ENCODE measurements at places on chromosomes 7 and 10.
A peak's percentile ranks its signal among the peaks of the same experiment; 100 is the strongest.

DNA sequence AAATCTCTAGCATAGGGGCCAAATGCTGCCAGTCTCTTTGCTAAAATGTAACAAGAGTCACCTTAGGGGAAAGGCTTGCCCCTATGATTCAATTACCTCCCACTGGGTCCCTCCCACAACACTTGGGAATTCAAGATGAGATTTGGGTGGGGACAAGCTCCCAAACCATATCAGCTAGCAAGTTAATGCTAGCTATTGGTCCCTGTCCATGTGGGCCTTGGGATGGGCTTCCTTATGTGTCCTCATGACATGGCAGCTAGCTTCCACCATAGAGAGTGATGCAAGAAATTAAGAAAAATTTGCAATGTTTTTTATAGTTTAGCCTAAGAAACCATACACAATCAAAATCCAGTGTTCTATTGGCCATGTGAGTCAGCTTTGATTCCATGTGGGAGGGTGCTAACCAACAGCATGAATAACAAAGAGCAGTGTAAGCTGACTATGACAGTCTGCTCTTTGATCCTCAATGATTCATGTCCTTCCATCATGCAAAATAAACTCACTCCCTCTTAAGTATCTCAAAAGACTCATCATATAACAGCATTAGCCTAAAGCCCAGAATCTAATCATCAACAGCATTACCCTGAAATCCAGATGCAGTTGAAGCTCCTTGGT is 21.7 kb upstream of the ZNF365 start:
- peak; percentile 44 for DNase-seq

- no peak for DNase-seq
These were observed 1674.9 kb downstream of the REEP3 start for GRCh38 chr10:65196111-65196510.

DNA sequence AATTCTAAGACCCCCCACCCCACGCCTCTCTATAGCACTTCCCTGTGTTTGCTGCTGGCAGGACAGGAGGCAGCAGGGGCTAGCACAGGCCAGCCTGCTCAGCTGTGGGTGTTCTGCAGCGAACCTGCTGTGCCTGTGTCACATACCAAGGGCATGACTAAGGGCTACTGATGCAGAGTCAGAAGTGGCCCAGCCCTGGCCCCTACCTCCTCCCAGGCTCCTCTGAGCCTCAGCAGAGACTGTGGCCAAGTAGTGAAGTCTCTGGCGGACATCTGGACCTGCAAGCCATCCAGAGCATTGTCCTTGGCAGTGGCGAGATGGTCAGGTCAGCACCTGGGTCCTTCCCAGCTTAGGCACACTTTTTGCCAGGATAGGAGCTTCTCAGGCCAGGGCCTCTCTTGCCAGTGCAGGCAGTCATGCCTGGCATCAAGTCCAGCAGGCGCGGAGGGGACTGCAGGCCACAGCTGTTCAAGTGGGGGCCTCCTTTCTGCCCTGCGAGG is 116.3 kb upstream of the RET start:
- no peak for DNase-seq

GRCh38 chr10:108583877-108584276 is 1339.4 kb downstream of the XPNPEP1 start:
- DNase-seq, result no peak

GRCh38 chr7:49772916-49773217 is 571 bp upstream of the VWC2 start:
- no peak for DNase-seq

GRCh38 chr7:37728747-37729146 is 45.2 kb downstream of the GPR141 start:
- DNase-seq, result no peak

DNA sequence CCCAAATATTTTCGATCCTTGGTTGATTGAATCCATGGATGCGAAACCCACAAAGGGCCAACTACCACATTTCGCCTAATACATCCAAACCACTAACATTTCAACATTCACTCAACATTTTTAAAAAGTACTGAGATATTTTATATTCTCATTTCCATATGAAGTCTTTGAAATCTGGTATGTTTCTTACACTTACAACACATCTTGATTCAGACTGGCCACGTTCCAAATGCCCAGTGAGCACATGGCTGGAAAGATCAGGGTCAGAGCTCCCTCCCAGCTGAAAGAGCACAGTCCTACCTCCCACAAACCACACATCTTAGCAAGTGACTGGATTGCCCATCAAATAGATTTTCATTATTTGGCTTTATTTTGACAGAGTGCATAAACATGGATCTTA is 18.9 kb downstream of the NCAPG2 start:
- DNase-seq, result peak; percentile 38

DNA sequence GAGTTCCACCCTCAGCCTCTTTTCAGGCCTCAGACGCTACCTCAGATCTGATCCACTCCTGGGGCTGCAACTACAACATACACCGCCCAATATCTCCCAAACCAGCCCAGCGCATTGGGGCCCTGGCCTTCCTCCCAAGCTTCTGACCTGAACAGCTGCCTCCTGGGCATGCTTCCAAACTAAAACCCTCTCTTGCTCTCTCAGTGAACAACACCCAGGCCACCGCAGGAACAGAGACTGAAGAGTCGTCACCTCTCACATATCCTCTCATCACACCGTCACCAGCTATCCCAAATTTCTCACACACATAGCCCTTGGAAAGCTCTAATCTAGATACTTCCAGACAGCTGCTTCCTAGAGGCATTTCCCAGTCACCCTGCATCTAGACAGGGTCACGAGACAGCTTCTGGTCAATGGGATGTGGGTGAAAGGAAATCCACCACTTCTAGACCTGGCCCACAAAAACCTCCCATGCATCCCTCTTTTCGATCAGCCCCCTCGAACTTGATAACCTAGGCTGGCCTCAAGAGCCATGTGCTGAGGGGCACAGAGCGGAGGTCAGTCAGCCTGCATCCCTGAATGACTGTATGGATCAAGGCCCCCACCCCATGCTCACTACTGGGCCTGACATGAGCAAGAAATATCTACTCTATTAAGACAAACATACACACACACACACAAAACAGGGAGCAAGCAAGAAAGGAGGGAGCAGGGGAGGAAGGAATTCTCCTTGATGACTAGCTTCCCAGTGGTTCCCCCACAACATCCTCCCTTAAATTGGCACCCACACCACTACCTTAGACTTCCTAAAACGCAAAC is 1.8 kb downstream of the PARP12 start:
- DNase-seq, result no peak

GRCh38 chr7:70092314-70093204 is 494.3 kb downstream of the AUTS2 start:
- peak; percentile 95 for DNase-seq

- DNase-seq, result no peak
These were observed 1059.4 kb downstream of the NRG3 start for GRCh38 chr10:82934429-82934828.

GRCh38 chr7:51357821-51358220 is 41.2 kb upstream of the COBL start:
- DNase-seq, result no peak

- DNase-seq, result peak; percentile 5
These were observed 51.8 kb upstream of the MRLN start for GRCh38 chr10:59805014-59805413.

DNA sequence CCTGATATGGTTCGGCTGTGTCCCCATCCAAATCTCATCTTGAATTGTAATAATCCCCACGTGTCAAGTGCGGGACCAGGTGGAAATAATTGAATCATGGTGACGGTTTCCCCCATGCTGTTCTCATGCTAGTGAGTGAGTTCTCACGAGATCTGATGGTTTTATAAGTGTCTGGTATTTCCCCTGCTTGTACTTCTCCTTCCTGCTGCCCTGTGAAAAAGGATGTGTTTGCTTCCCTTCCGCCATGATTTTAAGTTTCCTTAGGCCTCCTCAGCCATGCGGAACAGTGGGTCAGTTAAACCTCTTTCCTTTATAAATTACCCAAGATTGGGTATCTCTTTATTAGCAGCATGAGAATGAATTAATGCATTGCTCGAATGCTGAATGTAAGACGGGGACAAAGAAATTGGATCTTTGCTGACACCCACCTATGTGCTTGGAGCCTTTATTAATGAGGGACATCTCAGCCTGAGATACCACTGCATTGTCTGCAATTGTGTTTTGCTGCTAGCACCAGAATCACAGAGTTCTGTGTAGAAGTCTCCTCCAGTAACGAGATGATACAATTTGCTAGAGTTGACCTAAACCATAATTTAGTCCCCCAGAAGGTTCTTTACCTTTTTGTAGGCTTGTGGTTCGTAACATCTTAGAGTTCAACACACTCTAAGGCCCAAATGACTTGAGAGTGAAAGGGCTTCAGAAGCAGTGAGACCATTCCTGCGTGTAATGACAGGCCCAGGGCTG is 28.6 kb downstream of the SLC35B4 start:
- DNase-seq, result no peak

- no peak for DNase-seq
These were observed 3.9 kb downstream of the LRIT1 start for GRCh38 chr10:84237199-84238051.

DNA sequence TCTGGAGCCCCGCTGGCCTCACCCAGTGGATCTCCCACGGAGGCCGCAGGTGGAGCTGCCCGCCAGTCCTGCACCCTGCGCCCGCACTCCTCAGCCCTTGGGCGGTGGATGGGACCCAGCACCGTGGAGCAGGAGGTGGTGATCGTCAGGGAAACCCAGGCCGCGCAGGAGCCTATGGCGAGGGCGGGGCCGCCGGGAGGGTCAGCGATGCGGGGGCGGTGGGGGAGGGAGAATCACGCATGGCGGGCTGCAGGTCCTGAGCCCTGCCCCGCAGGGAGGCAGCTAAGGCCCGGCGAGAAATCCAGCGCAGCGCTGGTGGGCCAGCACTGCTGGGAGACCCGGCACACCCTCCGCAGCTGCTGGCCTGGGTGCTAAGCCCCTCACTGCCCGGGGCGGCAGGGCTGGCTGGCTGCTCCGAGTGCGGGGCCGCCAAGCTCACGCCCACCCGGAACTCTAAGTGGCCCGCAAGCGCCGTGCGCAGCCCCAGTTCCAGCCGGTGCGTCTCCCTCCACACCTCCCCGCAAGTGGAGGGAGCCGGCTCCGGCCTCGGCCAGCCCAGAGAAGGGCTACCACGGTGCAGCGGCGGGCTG is 524.8 kb upstream of the TPK1 start:
- no peak for DNase-seq

DNA sequence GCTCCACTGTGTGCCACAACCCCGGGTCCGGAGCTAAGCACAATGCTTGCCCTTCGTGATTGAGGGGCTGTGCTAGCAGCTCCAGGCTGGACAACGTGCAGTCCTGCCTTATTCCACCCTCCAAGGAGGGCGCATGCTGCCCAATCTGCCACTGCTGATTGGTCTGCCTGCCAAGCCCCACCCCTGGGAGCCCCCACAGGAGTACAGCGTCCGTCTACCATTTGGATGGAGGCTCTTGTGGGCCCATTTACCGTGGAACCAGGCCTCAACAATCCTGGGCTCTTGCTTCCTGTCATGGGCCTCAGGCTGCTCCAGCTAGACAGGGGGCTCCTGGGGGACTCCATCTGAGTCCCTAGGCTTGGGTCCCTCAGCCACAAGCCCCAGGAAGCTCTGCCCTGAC is 173.3 kb downstream of the SLIT1 start:
- DNase-seq, result no peak

GRCh38 chr7:4136501-4137110 is 545.5 kb upstream of the FOXK1 start:
- DNase-seq, result no peak

GRCh38 chr10:106508950-106509349 is 655.6 kb downstream of the SORCS1 start:
- no peak for DNase-seq

DNA sequence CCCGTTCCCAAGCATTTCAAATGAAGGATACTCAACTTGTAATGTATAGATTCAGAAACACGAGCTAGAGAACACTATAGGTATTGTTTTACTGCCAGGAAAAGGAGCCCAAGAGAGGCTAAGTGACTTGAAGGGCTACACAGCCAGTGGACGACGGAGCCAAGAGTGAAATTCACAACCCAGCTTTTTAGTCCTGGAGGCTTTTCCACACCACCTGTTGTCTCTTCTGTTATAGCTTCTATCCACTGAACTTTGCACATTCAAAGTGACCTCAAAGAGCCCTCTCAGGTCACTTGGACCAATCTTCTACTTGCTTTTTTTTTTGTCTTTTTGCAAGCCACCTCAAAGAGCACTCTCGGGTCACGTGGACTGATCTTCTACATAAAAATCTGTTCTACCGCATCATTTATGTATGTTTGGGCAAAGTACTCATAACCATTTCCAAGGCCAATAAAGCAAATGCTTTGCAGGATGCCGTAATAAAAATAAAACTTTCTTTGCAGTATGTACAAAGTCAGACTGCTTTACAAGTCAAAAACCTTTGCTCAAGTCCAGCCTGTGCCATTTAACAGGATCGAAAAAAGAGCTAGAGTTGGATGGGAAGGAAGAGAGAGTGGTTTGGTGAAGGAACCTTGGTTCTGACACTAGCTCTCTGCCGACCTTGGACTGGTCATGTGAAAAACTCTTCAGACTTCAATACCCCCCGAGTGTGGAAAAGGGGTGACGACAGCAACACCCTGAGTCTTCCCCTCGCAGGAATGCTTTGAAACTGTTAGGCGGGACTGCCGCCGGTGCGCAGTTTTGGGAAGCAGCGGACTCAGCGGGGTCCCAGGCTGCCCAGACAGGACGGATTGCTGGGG is 821 bp downstream of the SLC35B4 start:
- DNase-seq, result peak; percentile 26

- peak; percentile 12 for DNase-seq
These were observed 40.8 kb upstream of the HECW1 start for GRCh38 chr7:43071604-43072003.

DNA sequence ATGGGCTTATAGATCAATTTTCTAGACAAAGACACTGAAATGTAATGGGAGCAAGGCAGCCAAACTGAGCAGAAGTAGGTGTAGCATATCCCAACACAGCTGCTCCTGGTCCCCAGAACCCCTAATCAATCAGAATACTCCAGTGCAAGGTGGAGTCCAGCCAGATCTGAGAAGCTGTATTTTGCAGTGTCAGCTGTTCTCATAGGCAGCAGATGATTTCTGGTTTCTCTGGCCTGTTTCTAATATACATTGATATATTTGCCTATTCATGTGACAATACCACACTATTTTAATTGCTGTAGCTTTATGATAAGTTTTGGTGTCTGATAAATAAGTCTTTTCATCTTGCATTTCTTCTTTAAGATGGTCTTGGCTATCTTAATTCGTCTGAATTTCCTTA is 117.4 kb upstream of the STARD3NL start:
- DNase-seq, result no peak

- no peak for DNase-seq
These were observed 251.0 kb upstream of the TAC1 start for GRCh38 chr7:97480772-97481390.

- no peak for DNase-seq
These were observed 71.6 kb downstream of the ADCYAP1R1 start for GRCh38 chr7:31123726-31124125.

DNA sequence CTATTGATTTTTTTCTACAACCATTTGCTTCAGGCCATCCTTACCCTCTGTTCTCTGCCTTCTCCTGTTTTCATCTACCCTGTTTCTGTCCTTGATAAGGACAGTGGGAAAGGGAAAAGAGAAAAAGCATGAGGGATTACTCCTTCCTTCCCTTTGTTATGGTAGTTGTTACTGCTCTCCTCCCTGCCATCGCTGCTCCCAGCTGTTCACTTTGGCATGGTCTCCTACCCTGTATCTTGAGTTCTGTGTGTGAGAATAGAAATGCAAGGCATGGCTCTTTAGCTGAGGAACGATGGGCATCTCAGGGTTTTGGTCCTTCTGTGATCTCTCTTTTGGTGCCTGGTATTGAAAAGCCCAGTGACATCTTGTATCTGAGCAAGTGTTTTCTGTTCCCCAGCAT is 6.4 kb downstream of the CCSER2 start:
- DNase-seq, result no peak
